ENCODE measurements at places on chromosomes 7 and 10. TPM values are rescaled to one million over a fixed set of nuclear protein-coding genes. Genes with fewer than 3 reads are reported as not detected.

The SPDYE1 gene
- total RNA-seq = not detected

The TMEM196 gene
- not detected for total RNA-seq

DNA sequence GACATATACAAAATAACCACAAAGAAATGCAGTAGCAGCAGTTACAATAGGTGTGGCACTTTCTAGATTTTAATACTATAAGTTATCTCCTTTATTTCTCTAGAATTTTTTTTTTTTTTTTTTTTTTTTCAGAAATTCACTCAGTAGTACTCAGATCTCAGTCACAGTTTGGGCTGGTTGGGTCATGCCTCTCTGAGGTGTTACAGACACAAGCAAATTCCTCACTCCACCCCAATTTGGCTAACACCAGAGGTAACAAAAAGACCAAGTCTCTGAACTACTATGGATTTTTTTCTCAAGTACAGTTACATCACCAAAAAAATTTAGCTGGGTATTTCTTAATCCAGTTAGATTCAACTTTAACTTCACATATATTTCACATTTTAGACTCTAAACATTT lies 985.1 kb upstream of the LRRN3 start:
- DNase-seq = no peak

- DNase-seq = peak; percentile 68
Observed at GRCh38 chr7:149284343-149284742, 22.3 kb downstream of the ZNF783 start.

GRCh38 chr7:73342645-73343044 lies 14.7 kb downstream of the FKBP6 start:
- DNase-seq = no peak
